Activated CD8-positive, alpha-beta T cell treated with anti-CD3 and anti-CD28 coated beads, Interleukin-2, amount 10 ng/mL, durations not matched to agents 7 days and 5 days (primary cell): ENCODE measurements at places on chromosomes 12 and 14. TPM values are rescaled to one million over a fixed set of nuclear protein-coding genes. Genes with fewer than 3 reads are reported as not detected.

- no peaks in the 10 kb centered on the region for H3K27me3 ChIP-seq
- no peak overlapping the region for H3K4me3 ChIP-seq
- no peaks in the 10 kb centered on the region for H3K36me3 ChIP-seq
These were observed 83.8 kb downstream of the SLC25A21 start for GRCh38 chr14:37088356-37089215.

DNA sequence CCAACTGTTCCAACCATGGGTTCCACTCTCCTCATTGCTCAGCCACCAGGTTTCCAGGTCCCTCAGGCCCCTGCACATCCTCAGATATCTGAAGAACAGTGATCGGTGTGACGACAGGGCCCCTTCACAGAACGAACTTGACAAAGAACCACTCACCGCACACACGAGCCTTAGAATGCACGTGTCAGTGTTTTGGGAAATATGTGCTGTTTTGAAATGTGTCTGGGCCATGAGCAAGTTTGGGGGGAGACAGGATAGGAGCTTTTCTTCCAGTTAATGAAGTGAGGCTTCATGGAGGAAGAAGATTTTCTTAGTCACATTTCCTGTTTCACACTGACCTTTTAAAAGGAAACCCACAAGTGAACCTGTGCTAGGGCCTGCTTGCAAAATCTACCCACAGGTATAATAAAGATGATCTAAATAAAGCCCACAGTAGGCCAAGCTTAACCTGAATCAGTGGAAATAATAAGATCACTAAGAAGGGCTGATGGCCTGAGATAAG is 58.6 kb downstream of the ZFP36L1 start:
- peak overlapping the region; percentile 70 for H3K27ac ChIP-seq
- H3K4me3 ChIP-seq: peak overlapping the region; percentile 16
- peak; percentile 57 for DNase-seq

The PLEKHG7 gene
- not detected for total RNA-seq

DNA sequence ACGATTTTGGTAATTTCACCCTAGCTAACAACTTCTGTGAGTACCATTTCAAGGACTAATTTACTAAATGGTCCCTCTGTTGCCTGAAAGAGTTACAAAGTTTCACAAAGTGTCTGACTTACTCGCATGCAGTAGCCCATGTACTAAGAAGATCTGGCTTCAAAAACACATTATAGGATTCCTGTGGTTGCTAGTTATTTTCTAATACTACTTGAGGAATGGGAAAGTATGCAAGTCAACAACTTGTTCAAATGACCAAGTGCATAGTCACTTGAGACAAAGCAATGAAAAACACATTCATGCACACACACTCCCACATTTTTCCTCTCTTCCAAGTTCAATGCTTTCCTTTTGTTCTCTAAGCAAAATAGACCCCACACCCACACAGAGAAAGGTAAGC is 219.7 kb upstream of the TMPO start:
- H3K27me3 ChIP-seq: peaks cover 4% of the 10 kb centered on the region
- H3K27ac ChIP-seq: no peak overlapping the region
- no peak overlapping the region for H3K4me3 ChIP-seq
- DNase-seq: no peak
- H3K36me3 ChIP-seq: no peaks in the 10 kb centered on the region

DNA sequence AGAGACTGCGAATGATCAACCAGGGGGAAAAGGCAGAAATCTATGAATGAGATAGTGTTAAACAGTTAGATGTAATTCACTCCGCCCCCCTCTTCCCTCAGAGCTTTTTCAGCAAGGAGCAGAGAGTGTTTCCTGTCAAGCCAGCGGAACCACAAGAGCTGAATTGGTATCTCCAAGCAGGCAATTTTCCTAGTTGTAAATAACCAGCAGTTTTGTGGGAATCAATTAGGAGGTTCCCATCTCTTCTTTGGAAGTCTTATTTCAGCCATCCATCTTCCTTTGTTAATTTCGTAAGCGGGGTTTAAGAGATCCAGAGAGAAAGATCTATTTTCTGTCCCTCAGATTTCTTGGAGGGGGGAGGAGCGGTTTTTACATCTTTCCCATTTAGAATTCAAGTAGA is 178.0 kb downstream of the FOXN3 start:
- DNase-seq: no peak
- peaks cover 23% of the 10 kb centered on the region for H3K36me3 ChIP-seq
- no peak overlapping the region for H3K4me3 ChIP-seq
- no peaks in the 10 kb centered on the region for H3K27me3 ChIP-seq

The EFS gene
- total RNA-seq: not detected

DNA sequence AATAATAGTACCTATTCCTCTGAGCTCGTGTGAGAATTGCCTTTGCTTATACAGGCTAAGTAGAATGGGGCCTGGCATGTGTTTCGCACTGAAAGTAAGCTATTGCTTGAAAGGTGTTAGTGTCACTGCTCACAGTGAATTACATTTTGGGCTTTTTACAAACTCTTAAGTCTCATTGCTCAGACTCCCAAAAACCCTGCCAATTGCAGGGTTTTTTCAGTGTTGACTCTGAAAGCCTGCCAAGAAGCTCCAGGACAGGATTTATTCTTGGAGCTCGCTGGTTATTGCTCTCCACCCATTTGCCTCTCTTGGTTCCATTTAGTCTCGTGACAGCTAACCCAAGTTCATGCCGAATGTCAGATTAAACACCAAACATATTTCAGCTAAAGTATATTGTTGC is 39.8 kb downstream of the NOPCHAP1 start:
- no peak overlapping the region for H3K27ac ChIP-seq
- H3K27me3 ChIP-seq: no peaks in the 10 kb centered on the region
- no peak overlapping the region for H3K4me3 ChIP-seq
- DNase-seq: no peak
- H3K4me1 ChIP-seq: peaks cover 2% of the 10 kb centered on the region

GRCh38 chr14:104594310-104595046 is 10.1 kb downstream of the TMEM179 start:
- no peak for DNase-seq
- H3K27me3 ChIP-seq: no peaks in the 10 kb centered on the region
- H3K4me1 ChIP-seq: no peaks in the 10 kb centered on the region
- no peak overlapping the region for H3K27ac ChIP-seq

DNA sequence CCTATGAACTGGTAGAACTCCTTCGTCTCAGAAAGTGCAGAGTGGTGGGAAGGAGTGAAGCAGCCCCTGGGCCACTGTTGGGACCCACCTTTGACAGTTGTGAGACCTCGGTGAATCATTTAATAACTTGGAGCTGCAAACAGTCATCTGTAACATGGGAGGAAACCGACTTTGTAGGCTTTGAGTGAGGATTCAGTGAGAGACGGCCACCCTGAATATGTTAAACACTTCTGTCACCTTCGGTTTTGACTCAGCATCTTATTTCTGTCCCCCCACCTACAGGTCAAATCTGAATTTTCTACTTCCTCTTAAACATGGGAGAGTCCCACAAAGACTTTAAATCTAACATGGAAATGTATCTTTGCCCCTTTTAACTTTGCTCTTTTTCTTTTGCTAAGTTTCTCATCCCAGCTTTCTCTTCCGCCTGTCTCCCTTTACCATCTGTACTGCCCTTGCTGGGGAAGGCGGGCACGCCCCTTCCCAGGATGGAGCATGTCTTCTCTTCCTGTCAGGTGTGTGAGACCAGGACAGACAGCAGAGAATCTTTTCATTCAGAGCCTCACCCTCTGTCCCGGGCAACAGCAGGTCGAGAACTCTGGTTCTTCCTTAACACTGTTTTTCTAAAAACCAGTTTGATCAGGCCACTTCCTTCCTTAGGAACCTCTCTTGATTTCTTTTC is 37.1 kb downstream of the ZC3H14 start:
- H3K27ac ChIP-seq: peak overlapping the region; percentile 89
- no peak for DNase-seq
- H3K4me1 ChIP-seq: peaks cover 33% of the 10 kb centered on the region
- no peaks in the 10 kb centered on the region for H3K27me3 ChIP-seq
- H3K36me3 ChIP-seq: peaks cover 64% of the 10 kb centered on the region
- H3K4me3 ChIP-seq: peak overlapping the region; percentile 21

The GLI1 gene
- 0.68 TPM for total RNA-seq

GRCh38 chr12:71662849-71663560 is 643 bp downstream of the ZFC3H1 start:
- no peaks in the 10 kb centered on the region for H3K27me3 ChIP-seq
- peaks cover 40% of the 10 kb centered on the region for H3K4me1 ChIP-seq
- H3K36me3 ChIP-seq: peaks cover 43% of the 10 kb centered on the region
- H3K4me3 ChIP-seq: peak overlapping the region; percentile 98
- peak; percentile 74 for DNase-seq
- peak overlapping the region; percentile 100 for H3K27ac ChIP-seq

DNA sequence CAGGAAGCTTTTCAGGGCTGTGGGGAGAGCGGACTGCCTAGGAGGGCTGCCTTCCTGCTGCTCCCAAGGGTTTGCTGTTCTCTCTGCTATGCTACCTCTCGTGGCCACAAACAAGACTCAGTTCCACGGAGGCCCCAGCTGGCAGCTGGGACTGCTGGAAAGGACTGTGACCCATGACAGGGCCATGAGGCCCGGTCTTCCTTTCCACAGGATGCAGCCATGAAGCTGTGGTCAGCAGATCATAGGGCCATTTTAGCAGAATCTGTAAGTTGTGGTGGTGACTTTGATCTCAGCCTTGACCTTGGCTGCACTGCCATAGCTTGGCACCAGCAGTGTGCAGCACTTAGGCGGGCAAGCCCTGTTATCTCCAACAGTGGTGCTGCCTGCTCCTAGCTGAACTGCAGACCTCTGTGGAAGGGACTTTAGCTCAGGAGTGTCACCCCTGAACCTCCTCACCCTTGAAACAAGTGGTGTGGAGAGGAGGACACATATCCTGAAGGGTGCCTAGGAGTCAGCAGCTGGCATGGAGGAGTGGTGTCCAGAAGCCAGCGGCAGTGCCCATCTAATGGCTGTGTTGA is 12.3 kb downstream of the KRT80 start:
- H3K4me1 ChIP-seq: peaks cover 9% of the 10 kb centered on the region
- no peaks in the 10 kb centered on the region for H3K36me3 ChIP-seq
- no peaks in the 10 kb centered on the region for H3K27me3 ChIP-seq
- no peak overlapping the region for H3K4me3 ChIP-seq
- no peak for DNase-seq
- no peak overlapping the region for H3K27ac ChIP-seq

DNA sequence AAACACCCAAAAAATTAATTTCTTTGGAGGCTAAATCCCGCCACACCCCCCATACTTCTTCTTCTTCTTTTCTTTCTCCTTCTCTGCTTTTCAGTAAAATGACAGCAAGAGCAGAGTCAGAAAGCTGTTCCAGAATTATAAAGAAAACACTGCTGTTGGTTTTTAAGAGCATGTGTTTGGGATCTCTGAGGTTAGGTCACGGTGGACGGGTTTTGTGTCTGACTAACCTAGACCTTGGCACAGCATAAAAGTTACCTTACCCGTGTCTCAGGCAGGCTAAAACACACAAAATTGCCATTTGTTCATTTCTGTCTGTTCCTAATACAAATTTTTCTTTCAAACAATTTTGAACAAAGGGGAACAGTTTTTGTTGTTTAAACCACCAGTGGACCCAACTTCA is 540.8 kb downstream of the NRXN3 start:
- no peaks in the 10 kb centered on the region for H3K4me1 ChIP-seq
- no peak overlapping the region for H3K27ac ChIP-seq
- no peaks in the 10 kb centered on the region for H3K27me3 ChIP-seq
- no peak overlapping the region for H3K4me3 ChIP-seq
- no peak for DNase-seq

The RPGRIP1 gene
- total RNA-seq: not detected

The NID2 gene
- 0.29 TPM for total RNA-seq

DNA sequence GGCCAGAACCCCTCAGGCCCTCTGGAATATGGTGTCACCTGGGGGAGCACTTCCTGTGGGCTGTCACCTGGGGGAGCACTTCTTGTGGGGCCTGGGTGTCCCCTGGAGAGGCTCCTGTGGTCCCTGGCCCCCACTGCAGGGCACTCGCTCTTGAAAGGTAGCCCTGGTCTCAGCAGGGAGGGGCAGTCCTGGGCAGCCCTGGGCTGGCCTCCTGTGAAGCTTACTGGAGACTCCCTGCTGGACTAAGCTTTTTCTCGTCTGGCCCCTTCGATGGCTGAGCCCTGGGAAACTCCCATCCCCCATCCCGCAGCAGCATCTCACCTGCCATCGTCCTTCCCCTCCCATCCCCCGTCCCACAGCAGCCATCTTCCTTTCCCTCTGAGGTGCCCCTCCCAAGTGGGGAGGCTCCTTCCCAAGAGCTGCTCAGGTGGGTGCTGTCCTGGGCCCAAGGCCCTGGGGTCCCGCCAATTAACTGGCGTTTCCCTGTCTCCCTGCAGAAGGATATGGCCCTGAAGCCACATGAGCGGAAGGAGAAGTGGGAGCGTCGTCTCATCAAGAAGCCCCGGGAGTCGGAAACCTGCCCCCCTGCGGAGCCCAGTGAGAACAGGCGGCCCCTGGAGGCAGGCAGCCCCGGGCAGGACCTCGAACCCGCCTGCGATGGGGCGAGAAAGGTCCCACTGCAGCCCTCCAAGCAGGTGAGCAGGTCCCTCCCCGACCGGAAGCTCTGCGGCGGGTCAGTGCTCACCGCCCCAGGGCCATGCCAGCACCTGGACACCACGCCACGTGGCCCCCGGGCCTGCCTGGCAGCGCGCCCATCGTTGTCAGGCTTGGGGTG is 17.9 kb downstream of the FBRSL1 start:
- H3K4me3 ChIP-seq: no peak overlapping the region
- H3K36me3 ChIP-seq: no peaks in the 10 kb centered on the region
- no peaks in the 10 kb centered on the region for H3K27me3 ChIP-seq
